ENCODE measurements at places on chromosomes 13 and 19.

GRCh38 chr13:111365149-111366005 lies 44.9 kb downstream of the TEX29 start:
- DNase-seq: no peak

DNA sequence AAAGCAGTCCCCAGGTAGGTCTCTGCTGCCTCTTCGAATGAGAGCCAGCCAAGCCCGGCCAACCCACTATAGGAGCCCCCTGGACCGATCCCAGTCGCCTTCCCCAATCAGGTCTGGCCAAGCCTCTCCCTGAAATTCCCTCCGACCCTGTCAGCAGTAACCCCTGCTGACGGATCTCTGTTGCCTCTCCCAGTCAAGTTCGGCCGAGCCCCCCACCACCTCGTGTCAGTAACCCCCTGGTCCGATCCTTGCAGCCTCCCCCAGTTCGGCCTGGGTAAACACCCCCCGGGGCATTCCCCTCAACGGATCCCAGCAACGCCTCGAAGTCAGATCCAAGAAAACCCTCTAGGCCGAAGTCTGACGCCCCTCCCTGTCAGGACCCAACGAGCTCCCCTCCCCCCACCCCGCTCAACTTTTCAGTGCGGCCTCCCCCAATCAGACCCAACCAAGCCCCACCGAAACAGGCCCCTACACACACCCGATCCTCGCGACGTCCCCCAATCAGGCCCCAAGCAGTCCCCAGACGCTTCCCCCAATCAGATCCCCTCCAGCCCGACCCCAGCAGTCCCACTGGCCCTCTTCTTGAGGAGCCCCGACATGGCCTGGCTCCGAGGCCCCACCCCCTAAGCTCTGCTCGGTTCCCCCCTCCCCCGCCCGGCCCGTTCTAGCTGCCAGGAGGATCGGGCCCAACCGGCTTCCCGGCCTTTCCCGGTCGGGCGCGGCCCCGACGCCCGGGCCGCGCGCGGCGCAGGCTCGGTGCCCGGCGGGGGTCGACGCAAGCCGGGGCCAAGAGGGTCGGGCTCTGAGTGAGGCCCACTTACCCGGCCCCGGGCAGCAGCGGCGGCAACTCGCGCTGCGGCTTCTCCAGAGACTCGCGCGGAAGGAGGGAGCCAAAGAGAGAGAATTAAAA lies 1.8 kb downstream of the TNPO2 start:
- peak; percentile 22 for DNase-seq

GRCh38 chr13:66275416-66275815 lies 954.7 kb downstream of the PCDH9 start:
- DNase-seq: no peak

GRCh38 chr19:4089400-4089908 lies 22.8 kb upstream of the ZBTB7A start:
- DNase-seq: peak; percentile 45

DNA sequence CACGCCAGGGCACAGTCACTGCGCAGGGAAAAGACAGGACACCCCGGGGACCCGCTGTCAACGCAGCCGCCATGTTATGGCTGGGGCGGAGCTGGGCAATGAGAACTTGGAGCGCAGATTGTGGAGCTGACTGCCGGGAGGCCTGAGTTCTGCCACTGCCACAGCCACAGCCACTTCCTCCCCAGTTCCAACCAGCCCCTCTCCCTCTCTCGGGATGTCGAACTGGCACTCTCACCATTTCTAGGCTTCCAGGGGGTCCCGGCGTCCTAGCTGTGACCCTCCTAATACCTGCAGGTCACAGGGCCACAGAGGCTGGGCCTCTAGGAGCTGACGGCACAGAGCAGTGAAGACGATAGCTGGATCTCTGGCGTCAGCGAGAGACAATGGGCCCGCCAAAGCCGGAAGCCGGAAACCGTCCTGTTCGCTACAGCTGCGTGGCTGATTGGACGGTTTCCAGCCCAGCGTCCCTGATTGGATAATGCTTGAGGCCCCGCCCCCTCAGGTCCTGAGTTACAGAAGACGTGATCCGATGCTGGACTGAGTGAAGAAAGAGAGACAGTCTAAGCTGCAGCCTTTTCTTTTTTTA lies at the start of gene ZNF506:
ZNF506 (minus strand) TSS at position 385 of the 586 bp plus-strand sequence; CDS start at position 238, 147 bp downstream.
- DNase-seq: peak; percentile 94

- no peak for DNase-seq
Measured at GRCh38 chr13:47033216-47033615, 136.4 kb upstream of the HTR2A start.

DNA sequence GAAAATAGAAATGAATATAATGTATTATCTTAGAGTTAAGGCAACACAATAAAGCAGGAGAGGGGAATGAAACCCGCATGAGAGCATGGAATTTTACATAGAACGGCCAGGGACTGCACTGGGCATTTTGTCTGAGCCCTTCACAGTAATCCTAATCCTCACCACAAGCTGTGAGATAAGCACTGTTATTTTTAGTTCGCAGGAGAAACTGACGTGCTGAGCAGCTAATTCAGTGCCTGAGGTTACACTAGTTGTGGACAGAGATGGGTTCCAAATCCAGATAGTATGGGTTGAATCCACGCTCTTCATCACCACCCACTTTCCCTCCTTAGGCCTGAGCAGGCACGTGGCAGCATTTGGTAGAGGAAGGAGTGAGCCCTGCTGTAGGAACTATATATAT lies 24.8 kb upstream of the ZNF527 start:
- DNase-seq: no peak

DNA sequence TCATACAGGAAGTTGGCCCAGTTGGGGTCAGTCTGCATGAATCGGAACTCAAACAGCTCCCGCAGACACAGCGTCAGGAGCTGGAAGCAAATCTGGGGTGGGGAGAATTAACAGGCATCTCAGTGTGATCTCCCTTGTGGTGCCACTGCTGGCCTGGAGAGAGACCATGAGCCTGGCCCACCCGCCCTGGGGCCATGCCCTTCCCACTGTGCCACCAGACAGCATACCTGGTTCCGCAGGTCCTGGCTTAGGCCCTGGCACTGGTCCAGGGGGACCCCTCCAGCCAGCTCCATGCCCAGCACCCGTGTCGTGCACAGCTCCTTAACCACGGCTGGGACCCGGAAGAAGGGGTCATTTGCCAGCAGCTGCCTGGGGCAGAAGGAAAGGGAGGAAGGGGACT lies 9.6 kb upstream of the NUMBL start:
- DNase-seq: no peak

DNA sequence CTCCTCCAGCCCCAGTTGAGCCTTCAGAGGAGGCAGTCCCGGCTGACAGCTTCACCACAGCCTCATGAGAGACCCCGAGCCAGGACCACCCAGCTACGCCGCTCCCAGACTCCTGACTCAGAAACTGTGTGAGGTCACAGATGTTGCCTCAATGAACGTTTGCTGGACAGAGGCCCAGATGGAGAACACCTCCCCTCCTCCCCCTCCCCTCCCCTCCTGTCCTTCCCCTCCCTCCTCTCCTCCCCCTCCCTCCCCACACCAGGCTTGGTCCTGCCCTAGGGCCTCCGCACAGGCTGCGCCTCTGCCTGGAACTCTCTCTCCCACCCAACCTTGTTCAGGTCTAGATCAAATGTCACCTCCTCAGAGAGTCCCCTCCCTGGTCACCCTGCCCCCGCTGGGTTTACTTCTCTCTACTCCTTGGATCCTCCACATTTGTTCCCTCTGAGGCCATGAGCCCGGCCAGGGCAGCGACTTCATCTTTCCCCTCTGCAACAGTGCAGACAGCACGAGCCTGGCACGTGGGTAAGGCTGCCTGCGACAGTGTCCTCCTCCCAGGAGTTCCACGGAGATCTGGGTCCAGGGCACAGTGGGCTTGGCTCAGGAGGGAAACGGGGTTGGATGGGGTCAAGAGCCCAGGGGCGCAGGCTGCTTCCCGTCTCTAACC lies 17.4 kb downstream of the PIP5K1C start:
- DNase-seq: no peak

DNA sequence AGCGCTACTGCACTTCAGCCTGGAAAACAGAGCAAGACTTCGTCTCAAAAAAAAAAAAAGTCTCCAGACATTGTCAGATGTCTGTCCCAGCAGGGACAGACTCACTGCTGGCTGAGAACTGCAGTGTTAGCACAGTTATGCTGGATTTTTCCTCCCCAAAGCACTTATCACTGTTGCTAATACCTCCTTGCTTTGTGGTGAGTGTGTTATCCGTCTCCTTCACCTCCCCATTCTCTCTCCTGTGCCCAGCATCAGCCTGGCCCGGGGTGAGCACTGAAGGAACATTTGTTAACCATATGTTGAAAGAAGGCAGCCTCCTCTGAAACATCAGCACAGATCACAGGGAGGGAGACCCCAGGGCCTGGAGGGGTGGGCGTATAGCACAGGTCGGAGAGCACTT lies 11.3 kb downstream of the MYO9B start:
- no peak for DNase-seq

DNA sequence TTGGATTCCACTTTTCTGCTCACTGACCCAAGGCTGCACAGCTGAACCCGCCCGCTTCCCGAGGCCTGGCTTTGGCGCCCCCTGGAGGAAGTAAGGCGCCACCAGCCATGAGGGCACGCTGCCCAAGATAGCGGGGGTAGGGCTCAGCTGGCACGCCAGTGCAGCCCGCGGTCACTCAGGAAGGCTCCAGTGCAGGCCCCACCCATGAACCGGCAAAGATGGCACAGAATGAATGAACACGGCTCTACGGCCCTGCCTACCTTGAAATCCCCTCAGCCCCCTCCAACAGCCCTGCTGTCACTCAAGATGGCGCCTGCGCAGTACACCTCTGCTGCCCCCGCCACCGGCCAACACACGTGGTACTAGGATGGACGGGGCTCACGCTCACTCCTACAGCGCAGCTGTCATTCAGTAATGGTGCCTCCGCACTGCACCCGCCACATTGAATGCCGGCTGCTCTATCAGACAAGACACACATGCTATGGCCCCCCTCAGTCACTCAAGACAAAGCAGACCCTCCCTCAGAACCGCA lies 3.0 kb downstream of the PEG3 start:
- no peak for DNase-seq

- DNase-seq: no peak
Measured at GRCh38 chr19:38209671-38210457, 14.2 kb downstream of the DPF1 start.

DNA sequence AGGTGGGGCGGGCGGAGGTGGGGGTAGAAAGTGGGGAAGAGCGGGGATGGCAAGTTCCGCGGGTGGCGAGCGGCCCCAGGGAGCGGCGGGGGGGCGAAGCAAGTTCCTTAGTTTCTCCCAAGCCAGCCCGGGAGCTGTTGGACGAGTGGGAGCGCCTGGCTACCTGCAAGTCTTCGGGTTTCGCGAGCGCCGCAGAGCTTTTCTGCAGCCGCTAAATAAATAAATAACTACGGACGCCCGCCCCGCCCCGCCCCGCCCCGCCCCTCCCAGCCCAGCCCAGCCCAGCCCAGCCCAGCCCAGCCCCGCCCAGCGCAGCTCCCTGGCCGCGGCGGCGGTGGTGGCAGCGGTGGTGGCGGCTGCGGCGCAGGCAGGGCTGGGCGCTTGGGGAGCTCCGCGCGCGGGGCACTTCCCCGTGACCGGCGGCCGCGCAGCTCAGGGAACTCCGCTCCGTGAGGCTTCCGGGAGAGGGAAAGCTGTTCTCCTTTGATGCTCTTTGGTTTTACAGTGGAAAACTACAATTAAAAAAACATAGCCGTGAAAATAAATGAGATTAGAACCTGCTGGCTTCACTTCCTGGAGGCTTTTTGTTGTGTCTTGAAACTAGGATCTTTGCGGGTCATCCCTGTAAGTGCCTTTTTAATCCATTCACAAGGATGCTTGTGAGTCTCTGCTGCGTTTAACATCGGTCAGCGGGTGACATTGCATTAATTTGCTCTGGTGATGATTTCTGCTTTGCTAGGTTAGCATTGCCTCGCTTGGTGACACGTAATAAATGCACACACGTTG lies at the start of gene UBE2L5:
UBE2L5 (plus strand) TSS at position 440 of the 786 bp plus-strand sequence. CDS start 5,498 bp downstream, outside the sequence.
- peak; percentile 43 for DNase-seq

DNA sequence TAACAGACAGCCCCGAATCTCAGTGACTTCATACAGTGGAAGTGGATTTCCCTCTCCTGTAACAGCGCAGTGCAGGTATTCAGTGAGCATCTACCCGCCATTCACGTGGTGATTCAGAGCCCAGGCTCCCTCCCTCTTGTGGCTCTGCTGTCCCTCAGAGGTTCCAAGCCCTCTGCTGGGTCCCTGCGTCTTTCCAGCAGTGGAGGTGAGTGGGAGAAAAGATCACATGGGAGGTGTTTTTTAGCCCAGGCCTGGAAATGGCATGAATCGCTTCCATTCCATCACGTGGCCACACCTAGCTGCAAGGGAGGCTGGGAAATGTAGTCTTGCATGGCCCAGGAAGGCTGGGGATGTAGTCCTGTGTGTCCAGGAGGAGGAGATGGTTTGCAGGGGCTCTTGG lies 61.4 kb downstream of the DPF1 start:
- DNase-seq: no peak

DNA sequence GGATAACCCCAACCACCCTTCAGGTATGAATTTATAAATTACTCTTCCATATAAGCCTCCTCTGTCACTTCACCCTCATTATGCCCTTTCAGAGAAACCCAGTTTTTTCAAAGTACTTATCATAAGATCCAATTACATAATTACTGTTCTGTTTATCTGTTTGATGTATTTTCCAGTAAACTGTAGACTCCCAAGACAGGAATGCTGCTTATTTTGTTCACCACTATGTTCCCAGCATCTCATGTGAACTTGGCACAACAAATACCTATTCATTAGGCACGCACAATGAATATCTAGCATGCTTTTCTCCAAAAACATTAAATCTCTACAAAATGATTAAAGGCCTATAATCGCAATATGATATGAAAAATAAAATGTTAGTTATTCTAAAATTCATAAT lies 13.2 kb downstream of the ENOX1 start:
- no peak for DNase-seq

GRCh38 chr13:91212231-91212630 lies 135.3 kb upstream of the MIR17HG start:
- no peak for DNase-seq

DNA sequence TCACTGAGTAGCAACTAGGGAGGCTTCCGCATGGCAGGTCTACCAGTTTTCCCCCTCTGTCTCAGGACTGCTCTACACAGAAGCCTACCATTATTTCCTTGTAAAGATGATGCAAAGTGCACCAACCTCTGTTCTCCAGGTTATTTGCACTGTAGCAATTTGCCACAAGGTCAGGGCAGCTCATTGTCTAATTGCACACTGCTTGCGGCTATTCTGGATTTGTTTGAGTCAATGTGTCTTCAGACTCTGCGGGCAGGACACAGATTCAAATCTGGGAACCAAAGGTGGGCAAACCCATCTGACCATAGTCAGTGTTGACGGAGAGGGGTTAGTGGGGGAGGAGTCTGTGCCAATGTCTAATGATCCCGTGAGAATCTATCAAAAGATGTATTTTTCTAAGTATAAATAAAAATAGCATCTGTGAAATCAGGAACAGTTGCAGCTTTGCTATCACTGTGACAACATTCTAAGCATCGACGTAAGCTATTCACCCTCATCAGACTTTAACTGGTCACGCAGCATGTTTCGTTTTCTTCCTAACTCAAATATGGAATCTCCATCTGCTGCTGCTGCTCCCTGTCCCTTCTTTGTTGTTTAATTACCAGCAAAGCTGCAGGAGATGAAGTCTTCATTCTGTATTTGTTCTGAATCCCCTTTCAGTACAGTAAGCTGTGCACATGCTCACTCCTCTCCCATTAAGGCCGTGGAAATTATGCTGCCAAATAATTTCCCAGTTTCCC lies 26.4 kb downstream of the CYSLTR2 start:
- no peak for DNase-seq

Data from stimulated activated CD8-positive, alpha-beta memory T cell treated with anti-CD3 and anti-CD28 coated beads, Interleukin-4, amount 100 ng/mL, for 24 hours (primary cell).